C1 segment of cervical spinal cord (tissue), 14 donors: ENCODE measurements at places on chromosomes 4 and X.

DNA sequence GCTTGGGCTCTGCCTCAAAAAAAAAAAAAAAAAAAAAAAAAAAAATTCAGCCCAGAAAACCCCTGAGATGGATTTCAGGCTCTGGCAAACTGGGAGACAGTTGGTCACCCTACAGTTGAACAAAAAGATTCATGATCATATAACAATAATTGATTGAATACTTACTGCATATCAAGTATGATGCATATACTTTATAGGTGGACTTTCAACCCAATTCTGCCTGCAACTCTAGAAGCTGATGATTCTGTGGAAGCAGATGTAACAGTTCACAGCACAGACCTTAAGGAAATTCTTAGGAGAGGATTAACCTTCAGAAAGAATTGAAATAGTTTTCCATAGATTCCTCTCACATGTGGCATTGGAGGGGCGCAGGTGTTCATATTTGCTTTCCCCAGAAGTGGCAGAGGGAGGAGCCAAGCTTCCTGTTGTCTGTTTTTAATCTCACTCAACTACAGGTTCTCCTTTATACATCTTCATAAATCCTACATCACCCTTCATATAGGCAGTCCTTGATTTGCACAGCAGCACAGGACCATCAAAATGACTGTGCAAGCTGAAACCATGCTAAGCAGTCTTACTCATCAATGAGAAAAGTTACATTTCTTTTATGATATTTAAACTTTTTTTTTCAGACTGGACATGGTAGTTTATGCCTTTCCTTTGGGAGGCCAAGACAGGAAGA, 149.4 kb upstream of the KLF3 start:
- DNase-seq, result no peak

DNA sequence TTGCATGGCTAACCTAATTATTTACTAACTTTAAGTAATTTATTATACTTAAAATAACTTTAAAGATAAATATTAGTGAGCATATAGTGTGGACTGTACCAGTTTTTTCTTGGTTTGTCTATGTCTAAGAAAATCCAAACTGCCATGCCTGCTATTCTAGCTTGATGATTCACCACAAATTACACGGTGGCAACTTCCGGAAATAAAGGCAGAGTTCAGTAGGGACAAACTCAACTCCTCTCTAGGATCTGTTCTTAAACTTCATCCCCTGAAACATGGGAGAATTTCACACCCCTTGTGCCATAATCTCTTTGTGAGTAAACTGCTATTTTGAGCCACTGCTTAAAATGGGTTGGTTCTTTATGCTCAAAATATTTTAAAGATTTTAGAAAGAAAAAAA, 213.6 kb upstream of the NRK start:
- no peak for DNase-seq

DNA sequence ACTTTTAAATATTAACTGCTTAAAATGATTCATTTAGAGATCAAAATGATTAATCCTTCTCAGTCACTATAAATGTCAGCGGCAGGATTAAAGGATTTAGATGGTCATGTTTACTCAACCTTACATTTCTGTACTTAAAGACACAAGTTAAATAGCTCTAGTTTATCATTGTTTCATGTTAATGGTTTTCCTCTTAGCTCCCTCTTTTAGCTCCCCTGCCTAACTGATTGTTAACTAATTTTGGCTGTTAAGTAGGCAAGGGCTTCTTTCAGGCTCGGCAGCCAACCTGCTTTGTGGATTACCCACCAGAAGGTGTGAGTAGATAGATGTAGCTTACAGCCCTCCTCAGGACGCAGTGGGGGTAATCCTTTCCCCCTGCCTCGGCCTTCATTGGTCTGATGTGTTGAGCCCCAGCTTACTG, 96.0 kb downstream of the TENM3 start:
- no peak for DNase-seq

GRCh38 chrX:112636951-112637581, 42.7 kb downstream of the LHFPL1 start:
- DNase-seq, result no peak

GRCh38 chrX:19789782-19790181, 97.6 kb downstream of the SH3KBP1 start:
- no peak for DNase-seq

DNA sequence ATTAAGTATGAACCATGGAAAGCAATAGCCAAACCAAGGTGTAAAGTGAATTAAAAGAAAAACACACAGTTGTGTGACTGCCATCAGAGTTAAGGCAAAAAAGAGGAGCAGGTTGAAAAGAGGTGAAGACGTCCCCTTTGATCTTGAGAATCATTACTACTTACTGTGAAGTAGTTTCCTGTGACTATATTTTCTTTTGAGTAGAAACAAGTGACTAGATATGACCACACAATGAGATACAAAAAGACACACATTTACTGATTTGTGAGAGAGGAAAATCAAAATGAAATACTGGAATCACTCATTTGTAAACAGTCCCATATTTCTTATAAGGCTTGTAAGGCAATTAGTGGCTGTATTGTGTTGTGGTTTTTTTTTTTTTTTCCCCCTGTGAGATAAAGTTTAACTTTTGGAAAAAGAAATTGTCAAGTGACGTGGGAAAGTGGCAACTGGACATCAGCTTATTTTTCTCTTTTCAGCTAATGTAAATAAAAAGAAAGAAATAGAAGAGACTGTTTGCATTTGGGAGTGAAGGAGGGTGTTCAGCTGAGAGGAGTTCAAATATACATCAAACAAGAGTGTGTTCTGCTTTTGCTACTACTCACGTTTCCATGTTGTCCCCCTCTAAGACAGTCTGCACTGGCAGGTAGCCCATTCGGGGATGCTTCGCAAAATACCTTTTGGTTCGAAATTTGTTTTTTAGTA, 106.4 kb upstream of the FTHL17 start:
- no peak for DNase-seq

GRCh38 chr4:139740121-139740520, 74.5 kb downstream of the MGST2 start:
- DNase-seq, result peak; percentile 59

DNA sequence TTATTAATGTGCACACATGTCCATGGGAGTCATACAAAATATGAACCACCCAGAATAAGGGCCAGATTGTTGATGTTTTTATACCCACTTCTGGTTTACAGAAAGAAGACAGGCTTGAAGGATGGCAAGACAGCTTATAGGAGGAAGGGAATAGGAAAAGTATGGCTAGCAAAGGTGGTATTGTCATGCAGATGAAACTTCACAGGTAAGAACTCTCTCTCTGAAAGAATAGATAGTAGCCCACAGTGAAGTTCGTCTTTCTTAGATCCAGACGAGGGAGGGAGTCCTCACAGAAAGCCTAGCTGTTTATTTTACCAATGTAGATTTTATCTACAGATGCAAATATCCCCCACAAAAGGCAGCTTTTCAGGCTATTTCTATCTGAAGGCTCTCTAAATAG, 43.7 kb upstream of the SPIN4 start:
- DNase-seq, result no peak

GRCh38 chrX:40015693-40016092, 82.1 kb downstream of the BCOR start:
- DNase-seq, result no peak
